ENCODE measurements at places on chromosomes 7 and 10.

DNA sequence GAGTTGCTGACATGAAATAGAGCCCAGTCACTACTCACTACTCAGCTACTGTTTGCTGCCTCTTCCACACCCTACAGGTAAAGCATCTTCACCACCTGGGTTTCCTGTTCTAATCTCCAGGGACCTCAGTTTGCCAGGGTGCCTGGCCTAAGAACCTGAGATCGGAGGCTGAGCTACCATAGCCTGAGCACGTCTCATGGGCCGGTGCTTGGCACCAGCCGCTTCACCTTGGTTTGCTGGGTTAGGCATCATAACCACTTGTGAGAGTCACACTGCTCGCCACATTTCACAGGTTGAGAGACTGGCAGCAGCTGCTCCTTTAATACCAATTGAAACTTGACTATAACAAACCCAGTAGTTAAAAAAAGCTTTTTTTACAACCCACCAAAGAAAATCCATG lies 75.1 kb downstream of the EMX2 start:
- DNase-seq, result no peak

DNA sequence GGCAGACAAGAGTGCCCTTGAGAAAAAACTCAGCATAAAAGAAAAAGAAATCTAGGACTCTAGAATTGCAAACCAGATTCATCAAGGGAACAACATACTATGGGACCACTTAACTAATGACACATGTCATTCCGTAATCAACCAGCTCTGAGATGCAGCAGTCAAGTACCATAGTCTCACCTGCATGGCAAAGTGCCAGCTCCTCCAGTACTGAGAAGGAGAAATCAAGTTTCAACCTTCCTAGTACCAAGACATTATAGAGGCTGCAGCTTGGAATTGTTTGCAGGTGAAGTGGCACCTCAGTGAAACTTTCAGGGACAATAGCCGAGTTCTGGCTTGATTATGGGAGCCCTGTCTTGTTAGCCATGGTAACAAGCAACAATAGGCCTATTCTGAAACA lies 11.5 kb downstream of the STEAP1 start:
- DNase-seq, result no peak

DNA sequence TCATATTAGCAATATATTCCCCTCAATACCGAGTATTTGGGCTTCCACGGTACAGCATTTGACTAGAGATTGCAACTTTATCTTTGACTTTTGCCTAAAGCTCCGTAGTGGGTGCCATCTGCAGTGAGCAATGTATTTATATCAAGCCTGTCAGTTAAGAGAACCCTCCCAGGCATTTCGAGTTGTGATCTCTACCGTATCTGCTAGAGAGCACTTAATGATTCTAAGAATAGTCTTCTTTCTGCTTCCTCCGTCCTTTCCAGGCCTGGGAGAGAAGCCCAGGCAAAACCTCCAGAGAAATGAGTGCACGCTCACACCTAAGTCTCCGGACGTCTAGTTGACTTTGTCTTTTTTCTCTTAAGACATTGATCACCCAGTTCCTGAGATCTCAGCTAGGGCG lies 210.6 kb downstream of the KLF6 start:
- DNase-seq, result no peak

DNA sequence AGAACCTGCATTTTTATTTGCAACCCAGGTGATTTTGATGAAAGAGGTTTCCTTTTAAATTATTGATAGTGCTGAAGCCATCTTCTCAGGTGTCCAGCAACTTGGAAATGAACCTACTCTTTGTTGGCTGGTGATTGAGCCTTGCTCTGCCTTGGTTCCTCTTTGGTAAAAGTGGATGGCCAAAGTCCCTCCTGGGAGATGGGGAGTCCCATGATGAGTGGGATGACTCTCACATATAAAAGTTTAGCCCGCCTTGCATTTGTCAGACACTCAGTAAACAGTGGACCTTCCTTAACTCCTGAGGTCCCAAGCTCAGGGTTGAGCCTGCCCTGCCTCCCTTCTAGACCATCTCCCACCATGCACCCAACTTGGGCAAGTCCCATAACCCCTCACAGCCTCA lies 28.9 kb upstream of the KAT6B start:
- DNase-seq, result no peak
